Effector memory CD4-positive, alpha-beta T cell (primary cell): ENCODE measurements at places on chromosomes 16 and 17.
A peak's percentile ranks its signal among the peaks of the same experiment; 100 is the strongest.

DNA sequence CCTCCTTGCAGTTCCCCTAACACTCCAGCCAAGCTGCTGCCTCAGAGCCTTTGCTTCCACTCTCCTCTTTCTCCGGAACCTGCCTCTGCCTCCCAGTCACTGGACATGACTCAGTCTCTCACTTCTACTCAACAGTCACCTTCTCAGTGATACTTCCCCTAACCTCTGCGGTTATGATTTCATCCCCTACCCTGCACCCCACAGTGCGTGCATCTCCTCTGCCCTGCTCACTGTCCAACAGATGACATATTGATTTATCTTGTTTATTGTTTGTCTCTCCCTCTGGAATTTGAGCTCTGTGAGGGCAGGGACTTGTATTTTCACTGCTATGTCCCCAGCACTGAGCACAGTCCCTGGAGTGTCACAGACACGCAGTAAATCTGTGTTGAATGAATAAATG is 100.7 kb downstream of the CYLD start:
- no peak for DNase-seq

GRCh38 chr17:57902117-57902799 is 52.4 kb upstream of the MRPS23 start:
- DNase-seq: no peak

DNA sequence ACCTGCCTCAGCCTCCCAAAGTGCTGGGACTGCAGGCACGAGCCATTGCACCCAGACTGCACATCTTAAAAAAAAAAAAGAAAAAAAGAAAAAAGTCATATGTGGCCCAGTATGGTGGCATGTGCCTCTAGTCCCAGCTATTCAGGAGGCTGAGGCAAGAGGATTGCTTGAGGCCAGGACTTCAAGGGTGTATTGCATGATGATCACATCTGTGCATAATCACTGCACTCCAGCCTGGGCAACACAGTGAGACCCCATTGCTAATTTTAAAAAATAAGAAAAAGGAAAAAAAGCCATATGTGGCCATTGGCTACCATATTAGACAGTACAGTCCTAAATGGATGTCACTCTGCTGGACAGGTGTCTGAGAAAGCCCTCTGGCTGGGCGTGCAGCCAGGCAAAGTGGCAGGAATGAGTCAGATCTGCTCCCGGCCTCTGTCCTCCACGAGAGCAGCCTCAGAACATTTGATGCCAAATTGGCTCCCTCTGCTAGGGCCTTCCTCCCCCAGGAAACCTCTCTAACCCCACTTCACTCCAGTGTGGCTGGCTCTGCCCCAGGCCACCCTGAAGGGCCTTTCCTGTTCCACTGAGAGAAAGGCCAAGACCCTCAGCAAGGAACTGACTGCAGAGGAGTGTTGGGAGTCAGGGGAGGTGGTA is 14.7 kb downstream of the CA7 start:
- DNase-seq: no peak

GRCh38 chr17:7336240-7337175 is at the start of gene ACAP1:
ACAP1 (plus strand) TSS chr17:7336529; CDS start chr17:7336735, 206 bp downstream.
- peak; percentile 78 for DNase-seq

DNA sequence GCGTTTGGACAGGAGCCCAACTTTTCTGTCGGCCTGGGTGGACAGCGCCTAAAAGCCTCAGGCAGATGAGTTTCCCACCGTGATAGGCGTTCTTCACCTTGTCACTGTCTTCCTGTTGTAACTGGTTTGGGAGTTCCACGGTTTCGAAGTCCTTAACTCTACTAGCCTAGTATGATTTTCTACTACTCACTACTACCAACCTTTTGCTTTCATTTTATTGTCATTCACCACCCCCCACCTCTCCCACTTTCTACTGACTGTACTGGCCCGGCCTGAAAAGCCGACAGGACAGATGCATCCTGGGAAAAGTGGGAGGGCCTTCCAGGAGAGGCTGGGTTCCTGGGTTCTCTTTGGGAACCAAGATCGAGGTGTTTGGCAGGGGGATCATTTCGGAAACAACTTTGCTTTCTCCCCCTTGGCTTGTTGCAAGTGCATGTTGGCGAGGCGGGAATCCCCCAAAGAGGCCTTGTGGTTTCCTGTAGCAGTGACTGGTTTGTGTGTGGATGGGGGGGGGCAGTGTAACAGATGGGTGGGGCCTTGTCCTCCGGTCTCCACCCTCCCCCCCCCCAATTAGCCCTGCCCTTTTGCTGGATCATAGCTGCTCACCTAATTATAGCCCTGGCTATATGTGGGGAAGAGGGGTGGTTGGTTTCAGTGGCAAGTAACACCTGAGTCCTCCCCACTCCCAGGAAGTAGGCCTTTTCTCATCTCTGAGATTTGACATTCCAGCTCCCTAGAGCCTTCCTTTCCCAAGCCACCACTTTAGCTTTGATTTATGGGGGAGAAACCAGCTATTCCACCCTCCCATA is 1.4 kb downstream of the EIF5A start:
- peak; percentile 89 for DNase-seq

DNA sequence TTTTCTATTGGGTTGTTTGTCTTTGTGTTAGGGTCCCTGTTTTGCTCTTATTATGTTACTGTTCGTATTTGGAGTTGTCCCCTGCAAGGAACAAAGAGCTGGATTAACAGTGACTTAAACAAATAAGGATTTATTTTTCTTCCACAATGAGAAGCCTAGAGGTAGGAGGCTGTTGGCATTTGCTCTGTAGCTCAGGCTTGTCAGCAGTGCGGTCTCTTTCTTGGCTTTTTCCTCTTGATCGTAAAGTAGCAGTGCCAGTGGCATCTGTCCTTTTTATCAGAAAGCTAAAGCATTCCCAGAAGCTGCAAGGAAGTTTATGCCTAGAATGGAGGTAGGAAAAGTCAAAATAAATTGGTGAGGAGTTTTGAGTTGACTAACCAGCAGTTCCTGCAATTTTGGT is 154.1 kb downstream of the HS3ST4 start:
- no peak for DNase-seq

- no peak for DNase-seq
These were observed 7.6 kb upstream of the CBFB start for GRCh38 chr16:67021321-67021720.

DNA sequence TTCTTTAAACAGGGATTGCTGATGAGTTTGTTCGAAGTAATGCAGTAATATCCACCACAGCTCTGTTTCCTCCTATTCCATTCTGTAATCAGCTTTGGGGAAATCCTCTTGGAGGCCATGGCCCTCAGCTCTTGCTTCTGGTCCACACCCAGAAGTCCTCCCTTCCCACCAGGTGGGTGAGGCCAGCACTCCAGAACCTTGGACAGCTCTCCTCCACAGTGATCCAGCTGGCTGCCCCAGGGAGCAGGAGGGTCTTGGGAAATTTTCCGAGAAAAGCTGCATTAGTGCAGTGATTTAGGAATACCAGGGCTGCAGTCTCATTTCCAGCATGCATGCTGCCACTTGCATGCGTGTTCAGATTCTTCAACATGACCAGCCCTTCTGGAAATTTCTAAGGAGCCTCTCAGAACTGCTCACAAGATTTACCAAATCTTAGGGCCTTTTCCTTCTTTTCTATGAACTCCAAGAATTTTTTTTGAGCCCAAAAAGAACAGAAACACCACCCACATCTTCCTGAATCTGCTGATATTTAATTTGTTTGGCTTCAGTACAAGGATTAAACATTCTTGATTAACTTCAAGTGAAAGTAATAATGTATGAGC is 4.2 kb downstream of the SMPD3 start:
- no peak for DNase-seq

- no peak for DNase-seq
These were observed 19.7 kb downstream of the DHRS7B start for GRCh38 chr17:21146362-21147015.

DNA sequence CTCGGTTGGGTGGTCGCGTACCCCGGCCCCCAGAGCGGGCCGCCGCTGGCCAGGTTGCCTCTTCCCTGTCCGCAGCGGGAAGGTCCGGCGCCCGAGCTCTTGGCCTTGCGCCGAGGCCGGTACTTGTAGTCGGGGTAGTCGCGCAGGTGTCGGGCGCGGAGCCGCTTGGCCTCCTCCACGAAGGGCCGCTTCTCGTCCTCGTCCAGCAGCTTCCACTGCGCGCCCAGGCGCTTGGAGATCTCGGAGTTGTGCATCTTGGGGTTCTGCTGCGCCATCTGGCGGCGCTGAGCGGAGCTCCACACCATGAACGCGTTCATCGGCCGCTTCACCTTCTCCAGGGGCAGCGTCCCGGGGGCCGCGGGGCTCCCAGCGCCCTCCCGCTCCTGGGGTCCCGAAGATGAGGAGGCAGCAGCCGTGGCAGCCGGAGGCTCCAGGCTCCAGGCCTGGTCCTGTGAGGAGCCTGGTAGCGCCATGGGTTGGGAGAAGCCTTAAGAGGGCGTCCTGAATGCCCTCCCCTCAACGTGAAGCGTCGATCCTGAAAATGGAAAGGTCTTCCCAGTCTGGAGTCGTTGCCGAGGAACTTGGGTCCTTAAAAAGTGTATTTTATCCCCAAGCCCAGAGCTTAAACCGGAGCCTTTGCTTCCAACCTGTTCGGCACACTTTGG is 558 bp downstream of the SOX15 start:
- peak; percentile 44 for DNase-seq

GRCh38 chr17:79834565-79835469 is 4.4 kb downstream of the CBX4 start:
- no peak for DNase-seq

- DNase-seq: no peak
These were observed 183.4 kb downstream of the IRX3 start for GRCh38 chr16:54102888-54103866.

- no peak for DNase-seq
These were observed at the start of gene MT1G for GRCh38 chr16:56667581-56668571. MT1G (minus strand) TSS chr16:56668065; CDS start chr16:56667993, 72 bp downstream.

GRCh38 chr17:3557768-3558583 is at the start of gene TRPV3:
TRPV3 (minus strand) TSS chr17:3557812; CDS start chr17:3554850, 2,962 bp downstream.
- DNase-seq: peak; percentile 34

DNA sequence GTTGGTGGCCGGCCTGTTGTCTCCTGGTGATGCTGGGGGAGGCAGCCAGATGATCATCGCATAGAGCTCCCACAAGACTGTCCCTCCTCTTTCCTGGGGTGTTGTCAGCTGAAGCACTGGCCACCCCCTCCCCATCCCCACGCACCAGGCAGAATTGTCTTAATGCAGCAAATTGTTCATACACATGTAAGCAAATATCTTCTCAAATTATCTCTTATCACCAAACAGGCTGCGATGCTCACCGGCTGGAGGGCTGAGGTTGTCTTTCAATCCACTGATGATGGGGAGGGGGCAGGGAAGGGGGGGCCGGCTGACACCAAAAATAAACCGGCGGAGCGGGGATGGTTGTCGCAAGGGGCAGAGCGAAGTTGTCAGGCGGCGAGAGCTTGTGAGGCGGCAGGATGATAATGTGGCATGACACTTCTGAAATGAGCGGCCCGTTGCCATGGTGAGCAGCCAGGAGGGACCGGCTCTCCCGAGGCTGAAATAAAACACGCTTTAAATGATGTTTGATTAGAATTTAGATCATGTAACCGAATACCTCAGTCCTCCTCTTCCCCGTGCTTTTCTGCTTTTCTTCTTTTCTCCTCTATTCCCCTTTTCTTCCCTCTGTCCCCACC is 59.8 kb downstream of the MRM1 start:
- DNase-seq: no peak

- no peak for DNase-seq
These were observed 22.9 kb downstream of the ADAM11 start for GRCh38 chr17:44781551-44782325.
